ENCODE measurements at places on chromosomes 3 and 15.
A peak's percentile ranks its signal among the peaks of the same experiment; 100 is the strongest.

GRCh38 chr15:87639305-87640011, 617.1 kb downstream of the NTRK3 start:
- DNase-seq, result no peak

DNA sequence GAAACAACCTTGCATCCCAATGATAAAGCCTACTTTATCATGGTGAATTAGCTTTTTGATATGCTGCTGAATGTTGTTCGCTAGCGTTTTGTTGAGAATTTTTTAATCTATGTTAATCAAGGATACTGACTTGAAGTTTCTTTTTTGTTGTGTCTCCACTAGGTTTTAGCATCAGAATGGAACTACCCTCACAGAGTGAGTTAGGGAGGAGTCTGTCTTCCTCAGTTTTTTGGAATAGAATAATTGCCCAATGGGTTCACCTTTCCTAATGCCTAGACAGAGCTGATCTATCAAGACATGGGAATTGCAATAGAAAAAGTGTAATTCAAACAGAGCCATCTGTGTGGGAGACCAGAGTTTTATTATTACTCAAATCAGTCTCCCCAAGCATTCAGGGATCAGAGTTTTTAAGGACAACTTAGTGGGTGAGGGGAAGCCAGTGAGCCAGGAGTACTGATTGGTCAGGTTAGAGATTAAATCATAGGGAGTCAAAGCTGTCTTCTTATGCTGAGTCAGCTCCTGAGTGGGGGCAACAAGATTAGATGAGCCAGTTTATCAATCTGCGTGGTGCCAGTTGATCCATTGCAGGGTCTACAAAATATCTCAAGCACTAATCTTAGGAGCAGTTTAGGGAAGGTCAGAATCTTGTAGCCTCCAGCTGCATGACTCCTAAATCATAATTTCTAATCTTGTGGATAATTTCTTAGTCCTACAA, 237.4 kb upstream of the PPP2R3A start:
- no peak for DNase-seq

- no peak for DNase-seq
These were observed 320.2 kb downstream of the UNC13C start for GRCh38 chr15:54298396-54298795.

- DNase-seq, result no peak
These were observed 212.0 kb upstream of the TLE3 start for GRCh38 chr15:70309716-70310115.

DNA sequence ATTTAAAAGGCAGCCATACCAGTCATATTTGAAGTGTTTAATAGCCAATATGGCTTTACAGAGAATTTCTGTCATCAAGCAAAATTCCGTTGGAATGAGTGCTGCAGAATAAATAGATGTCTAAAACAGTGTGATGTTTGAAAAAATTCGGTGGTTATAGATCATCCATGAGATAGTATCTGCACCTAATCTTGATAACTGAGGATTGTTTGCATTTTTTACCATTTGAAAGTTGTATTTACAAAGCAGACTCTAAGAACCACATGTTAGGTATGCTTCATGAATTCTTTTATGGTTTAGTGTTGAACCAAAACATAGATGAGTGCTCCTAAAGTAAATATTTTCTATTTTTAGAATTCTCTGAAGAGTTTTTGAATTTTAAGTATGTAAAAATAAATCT, 476.1 kb downstream of the NAALADL2 start:
- DNase-seq, result peak; percentile 4

DNA sequence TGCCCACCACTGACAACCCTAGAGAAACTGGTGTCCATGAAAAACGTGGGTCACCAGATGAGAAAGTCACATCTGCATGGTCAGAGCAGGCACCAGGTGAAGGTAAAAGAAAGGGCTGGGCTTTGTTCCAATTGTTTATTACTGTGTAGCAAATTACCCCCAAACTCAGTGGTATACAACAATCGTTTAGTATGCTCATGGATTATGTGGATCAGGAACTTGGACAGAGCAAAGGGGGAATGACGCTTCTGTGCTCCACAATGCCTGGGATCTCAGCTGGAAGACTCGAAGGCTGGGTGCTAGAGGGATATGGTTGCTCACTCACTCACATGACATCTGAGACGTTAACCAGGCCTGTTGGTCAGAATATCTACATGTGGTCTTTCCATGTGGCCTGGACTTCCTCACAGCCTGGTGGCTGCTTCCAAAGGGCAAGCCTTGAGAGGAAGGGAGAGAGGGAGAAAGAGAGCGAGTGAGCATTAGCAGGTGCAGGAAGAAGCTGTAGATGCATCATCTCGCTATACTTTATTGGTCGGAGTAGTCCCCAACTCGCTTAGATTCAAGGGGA, 44.9 kb downstream of the LPP start:
- DNase-seq, result no peak

GRCh38 chr3:186989429-186989828, 59.1 kb downstream of the ST6GAL1 start:
- DNase-seq, result no peak

DNA sequence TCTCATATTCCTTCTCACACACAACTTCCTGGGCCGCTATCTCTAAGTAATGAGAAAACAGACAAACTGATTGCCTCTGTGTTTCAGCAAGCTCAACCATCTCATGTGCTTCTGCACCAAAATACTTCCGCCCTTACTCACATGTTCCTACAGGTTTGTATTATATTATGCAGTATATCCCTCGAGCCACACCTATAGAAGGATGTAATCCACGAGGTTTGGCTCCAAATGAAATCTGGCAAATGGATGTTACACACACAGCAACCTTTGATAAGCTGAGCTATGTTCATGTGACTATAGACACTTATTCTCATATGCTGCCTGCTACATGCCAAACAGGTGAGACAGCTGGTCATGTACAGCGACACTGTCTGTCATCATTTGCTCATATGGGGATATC, 22.6 kb downstream of the CCRL2 start:
- no peak for DNase-seq

Data from AG04450 (cell line).